ENCODE measurements at places on chromosomes 5 and 9. TPM values are rescaled to one million over a fixed set of nuclear protein-coding genes. Genes with fewer than 3 reads are reported as not detected.

- no peak overlapping the region for H3K4me3 ChIP-seq
- H3K27ac ChIP-seq: no peak overlapping the region
- no peak for DNase-seq
These were observed 148.9 kb upstream of the IRX4 start for GRCh38 chr5:2031581-2031980.

GRCh38 chr5:14208071-14209021 is 65.2 kb downstream of the TRIO start:
- H3K36me3 ChIP-seq: no peaks in the 10 kb centered on the region
- no peak for DNase-seq
- no peaks in the 10 kb centered on the region for H3K27me3 ChIP-seq
- no peak overlapping the region for H3K4me3 ChIP-seq
- peaks cover 2% of the 10 kb centered on the region for H3K4me1 ChIP-seq
- H3K27ac ChIP-seq: no peak overlapping the region

GRCh38 chr5:10446490-10446889 is 4.8 kb downstream of the ROPN1L start:
- H3K4me1 ChIP-seq: peaks cover 4% of the 10 kb centered on the region
- no peak overlapping the region for H3K4me3 ChIP-seq
- DNase-seq: no peak
- H3K27me3 ChIP-seq: no peaks in the 10 kb centered on the region
- H3K27ac ChIP-seq: no peak overlapping the region

GRCh38 chr5:41858890-41859289 is 11.3 kb downstream of the OXCT1 start:
- H3K36me3 ChIP-seq: peaks cover 5% of the 10 kb centered on the region
- no peak for DNase-seq
- no peaks in the 10 kb centered on the region for H3K4me1 ChIP-seq
- no peaks in the 10 kb centered on the region for H3K27me3 ChIP-seq
- H3K27ac ChIP-seq: no peak overlapping the region

- no peak for DNase-seq
- H3K4me3 ChIP-seq: no peak overlapping the region
- no peaks in the 10 kb centered on the region for H3K27me3 ChIP-seq
- peaks cover 9% of the 10 kb centered on the region for H3K36me3 ChIP-seq
- H3K27ac ChIP-seq: no peak overlapping the region
These were observed 4.2 kb downstream of the NIPBL start for GRCh38 chr5:36880761-36881160.

- H3K4me1 ChIP-seq: peaks cover 3% of the 10 kb centered on the region
- H3K4me3 ChIP-seq: no peak overlapping the region
- DNase-seq: no peak
- no peaks in the 10 kb centered on the region for H3K36me3 ChIP-seq
- H3K27me3 ChIP-seq: no peaks in the 10 kb centered on the region
These were observed 99.8 kb upstream of the DAP start for GRCh38 chr5:10860645-10861422.

DNA sequence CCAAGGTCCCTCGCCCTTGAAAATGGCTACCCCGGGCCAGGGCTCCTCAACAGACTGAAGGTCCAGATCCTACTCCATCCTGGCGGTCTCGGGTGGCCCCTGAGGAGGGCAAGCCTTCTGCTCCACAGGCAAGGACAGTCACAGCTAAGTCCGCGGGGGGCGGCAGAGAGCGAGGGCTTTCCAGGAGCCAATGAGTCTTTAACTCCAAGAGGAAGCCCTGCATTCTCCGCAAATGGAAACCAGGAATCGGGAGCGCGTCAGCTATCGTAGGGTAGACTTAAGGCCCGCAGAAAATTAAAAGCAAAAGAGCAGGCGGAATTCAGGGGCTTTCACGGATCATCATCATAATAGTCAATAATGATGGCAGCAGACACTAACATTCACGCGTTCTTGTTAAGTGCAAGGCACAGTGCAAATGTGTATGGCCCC is 87.8 kb upstream of the TNFAIP8 start:
- peak overlapping the region; percentile 7 for H3K27ac ChIP-seq
- H3K36me3 ChIP-seq: no peaks in the 10 kb centered on the region
- peak; percentile 94 for DNase-seq

- H3K4me3 ChIP-seq: peak overlapping the region; percentile 79
- H3K4me1 ChIP-seq: peaks cover 3% of the 10 kb centered on the region
- no peak for DNase-seq
- no peak overlapping the region for H3K27ac ChIP-seq
These were observed 1.3 kb downstream of the MAT2B start for GRCh38 chr5:163506726-163507125.

- peaks cover 38% of the 10 kb centered on the region for H3K36me3 ChIP-seq
- H3K27ac ChIP-seq: no peak overlapping the region
- H3K4me1 ChIP-seq: peaks cover 7% of the 10 kb centered on the region
- no peak overlapping the region for H3K4me3 ChIP-seq
- peak; percentile 40 for DNase-seq
- no peaks in the 10 kb centered on the region for H3K27me3 ChIP-seq
These were observed 31.1 kb upstream of the CCDC180 start for GRCh38 chr9:97276310-97276852.

- no peak overlapping the region for H3K27ac ChIP-seq
- no peaks in the 10 kb centered on the region for H3K27me3 ChIP-seq
- peaks cover 17% of the 10 kb centered on the region for H3K36me3 ChIP-seq
- no peaks in the 10 kb centered on the region for H3K4me1 ChIP-seq
- no peak overlapping the region for H3K4me3 ChIP-seq
These were observed 1.4 kb downstream of the CMYA5 start for GRCh38 chr5:79691007-79691406.

DNA sequence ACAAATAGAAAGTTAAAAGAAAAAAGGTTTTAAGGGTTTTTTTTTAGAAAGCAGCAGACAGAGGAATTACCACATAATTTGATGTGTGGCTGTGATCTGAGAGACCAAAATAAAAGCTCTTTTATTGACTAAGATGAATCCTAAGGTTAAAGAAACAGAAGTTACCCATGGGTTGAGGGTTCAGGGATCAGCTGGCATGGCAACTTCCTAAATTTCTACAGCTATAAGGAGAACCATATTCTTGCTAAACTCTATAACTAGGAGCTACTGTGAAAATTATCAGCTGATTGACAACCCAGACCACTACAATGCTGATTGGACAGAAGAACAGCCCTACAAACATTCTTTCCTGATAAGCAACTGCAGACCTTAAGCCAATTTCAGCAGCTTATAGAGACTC is 40.2 kb downstream of the TMEM215 start:
- no peak overlapping the region for H3K27ac ChIP-seq
- H3K4me1 ChIP-seq: no peaks in the 10 kb centered on the region
- no peak for DNase-seq
- H3K4me3 ChIP-seq: no peak overlapping the region
- no peaks in the 10 kb centered on the region for H3K27me3 ChIP-seq
- H3K36me3 ChIP-seq: no peaks in the 10 kb centered on the region

GRCh38 chr5:67050125-67050524 is 146.5 kb downstream of the CD180 start:
- H3K27ac ChIP-seq: no peak overlapping the region
- no peaks in the 10 kb centered on the region for H3K27me3 ChIP-seq
- no peaks in the 10 kb centered on the region for H3K4me1 ChIP-seq
- no peak overlapping the region for H3K4me3 ChIP-seq

GRCh38 chr9:92747459-92748232 is 17.0 kb downstream of the BICD2 start:
- H3K36me3 ChIP-seq: peaks cover 9% of the 10 kb centered on the region
- H3K27me3 ChIP-seq: no peaks in the 10 kb centered on the region
- H3K4me1 ChIP-seq: no peaks in the 10 kb centered on the region
- no peak for DNase-seq
- H3K4me3 ChIP-seq: no peak overlapping the region
- no peak overlapping the region for H3K27ac ChIP-seq

GRCh38 chr5:41891066-41891707 is 13.0 kb upstream of the RIMOC1 start:
- H3K4me3 ChIP-seq: no peak overlapping the region
- H3K27me3 ChIP-seq: no peaks in the 10 kb centered on the region
- no peak overlapping the region for H3K27ac ChIP-seq
- peaks cover 4% of the 10 kb centered on the region for H3K36me3 ChIP-seq
- DNase-seq: no peak
- H3K4me1 ChIP-seq: no peaks in the 10 kb centered on the region

DNA sequence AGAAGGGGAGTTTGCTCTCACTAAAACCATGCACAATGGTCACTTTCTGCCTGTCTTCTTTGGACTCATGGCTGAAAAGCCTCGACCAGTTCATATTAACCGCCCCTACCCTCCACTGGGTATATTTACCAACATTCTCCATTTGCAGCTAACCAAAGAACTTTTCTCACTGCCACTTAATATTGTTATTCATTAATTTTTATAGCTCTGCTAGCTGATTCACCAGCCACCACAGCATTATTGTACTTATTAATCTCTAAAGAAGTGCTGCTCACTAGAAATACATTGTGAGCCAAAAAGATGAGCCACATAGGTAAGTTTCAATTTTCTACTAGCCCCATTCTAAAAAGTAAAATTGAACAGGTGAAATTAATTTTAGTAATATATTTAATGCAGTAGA is 33.4 kb upstream of the SMIM32 start:
- H3K4me3 ChIP-seq: no peak overlapping the region
- no peaks in the 10 kb centered on the region for H3K27me3 ChIP-seq
- no peaks in the 10 kb centered on the region for H3K4me1 ChIP-seq
- H3K27ac ChIP-seq: no peak overlapping the region
- no peaks in the 10 kb centered on the region for H3K36me3 ChIP-seq

The TAF1L gene
- total RNA-seq: not detected

The F2RL2 gene
- total RNA-seq: not detected

The IFNE gene
- not detected for total RNA-seq

The MARCHF3 gene
- total RNA-seq: 17.7 TPM

The LEAP2 gene
- total RNA-seq: 1.0 TPM

The UIMC1 gene
- total RNA-seq: 53.0 TPM

The PFN3 gene
- total RNA-seq: not detected

The APBA1 gene
- 1.7 TPM for total RNA-seq

The WDR31 gene
- total RNA-seq: 0.72 TPM

The PLPP6 gene
- 7.1 TPM for total RNA-seq

The FOXD4L3 gene
- not detected for total RNA-seq

The HNRNPA0 gene
- 70.1 TPM for total RNA-seq
